LoVo (cell line): ENCODE measurements at places on chromosomes 1 and 21.

DNA sequence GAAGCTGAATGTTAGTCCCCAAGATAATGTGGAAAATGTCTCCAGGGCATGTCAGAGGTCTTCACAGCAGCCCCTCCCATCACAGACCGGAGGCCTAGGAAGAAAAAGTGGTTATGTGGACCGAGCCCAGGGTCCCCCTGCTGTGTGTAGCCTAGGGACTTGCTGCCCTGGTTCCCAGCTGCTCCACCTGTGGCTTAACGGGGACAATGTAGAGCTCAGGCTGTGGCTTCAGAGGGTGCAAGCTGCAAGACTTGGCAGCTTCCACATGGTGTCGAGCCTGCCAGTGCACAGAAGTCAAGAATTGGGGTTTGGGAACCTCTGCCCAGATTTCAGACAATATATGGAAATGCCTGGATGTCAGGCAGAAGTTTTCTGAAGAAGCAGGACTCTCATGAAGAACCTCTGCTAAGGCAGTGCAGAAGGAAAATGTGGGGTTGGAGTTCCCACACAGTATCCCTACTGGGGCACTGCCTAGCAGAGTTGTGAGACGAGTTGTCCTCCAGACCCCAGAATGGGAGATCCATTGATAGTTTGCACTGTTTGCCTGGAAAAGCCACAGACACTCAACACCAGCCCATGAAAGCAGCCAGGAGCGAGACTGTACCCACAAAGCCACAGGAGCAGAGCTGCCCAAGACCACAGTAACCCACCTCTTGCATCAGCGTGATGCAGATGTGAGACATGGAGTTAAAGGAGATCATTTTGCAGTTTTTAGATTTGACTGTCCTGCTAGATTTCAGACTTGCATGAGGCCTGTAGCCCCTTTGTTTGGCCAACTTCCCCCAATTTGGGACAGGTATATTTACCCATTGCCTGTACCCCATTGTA lies 204.9 kb downstream of the MRPL39 start:
- no peak for DNase-seq

- DNase-seq = no peak
Measured at GRCh38 chr1:183276386-183277080, 90.5 kb downstream of the LAMC2 start.

DNA sequence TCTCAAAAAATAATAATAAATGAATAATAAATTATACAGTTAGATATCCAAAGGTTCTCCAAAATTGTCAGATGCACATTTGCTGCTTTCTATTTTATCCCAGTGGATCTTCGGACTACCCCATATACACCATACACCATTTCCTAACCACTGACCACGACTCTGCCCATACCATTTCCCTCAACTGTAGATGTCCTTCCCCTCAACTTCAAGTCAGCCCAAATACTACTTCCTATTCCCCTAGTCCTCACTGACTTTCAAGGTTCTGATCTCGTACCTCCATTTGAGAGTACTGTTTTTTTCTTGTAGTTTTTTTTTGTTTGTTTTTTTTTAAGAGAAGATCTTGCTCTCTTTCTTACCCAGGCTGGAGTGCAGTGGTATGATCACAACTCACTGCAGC lies 19.6 kb downstream of the EIF4G3 start:
- no peak for DNase-seq

DNA sequence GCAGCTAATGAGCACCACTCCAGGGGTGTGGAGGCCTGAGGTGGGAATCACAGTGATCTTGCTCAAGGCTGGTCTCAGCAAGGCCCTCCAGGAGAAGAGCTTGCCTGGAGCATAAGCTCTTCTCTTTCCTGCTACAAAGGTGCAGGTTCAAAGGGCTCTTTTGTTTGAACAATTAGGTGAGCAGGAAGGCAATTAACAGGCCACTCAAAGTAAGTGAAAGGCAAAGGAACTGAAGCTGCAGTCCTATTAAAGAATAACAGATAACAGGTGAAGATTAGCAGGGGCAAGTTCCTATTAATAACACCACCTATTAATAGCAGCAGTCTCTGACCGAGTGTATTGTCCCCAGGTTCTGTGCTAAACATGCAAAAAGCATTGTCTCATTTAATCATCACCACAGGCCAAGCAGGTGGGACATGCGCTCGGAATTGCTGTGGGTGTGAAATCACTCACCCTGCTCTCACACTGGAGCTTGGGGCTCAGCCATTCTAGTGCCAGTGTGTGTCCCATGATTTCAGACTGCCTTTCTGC lies 113.8 kb downstream of the RHOU start:
- no peak for DNase-seq

- no peak for DNase-seq
Measured at GRCh38 chr1:54094001-54094729, 40.8 kb downstream of the TCEANC2 start.

GRCh38 chr1:225631021-225631663 lies 21.8 kb downstream of the ENAH start:
- DNase-seq = no peak

GRCh38 chr1:15755646-15756040 lies 3.0 kb upstream of the FBLIM1 start:
- no peak for DNase-seq

DNA sequence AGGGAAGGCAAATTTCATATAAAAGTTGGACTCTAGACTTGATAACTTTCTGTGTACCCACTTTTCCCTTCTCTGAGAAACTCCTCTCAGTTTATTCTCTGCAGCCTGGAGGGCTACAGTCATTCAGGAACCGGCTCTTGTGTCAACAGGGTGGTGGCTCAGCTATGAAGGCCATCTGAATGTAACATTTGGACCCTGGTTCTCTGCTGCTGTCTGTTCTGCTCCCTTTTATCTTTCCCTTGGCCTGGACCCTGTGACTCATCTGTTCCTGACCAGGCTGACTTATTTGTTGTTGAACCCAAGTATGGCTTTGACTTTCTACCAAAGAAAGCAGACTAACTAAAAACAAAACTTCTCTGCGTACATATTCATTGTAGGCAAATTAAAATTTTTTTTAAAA lies 75.4 kb downstream of the CENPF start:
- peak; percentile 2 for DNase-seq

GRCh38 chr1:64421377-64421776 lies 48.6 kb upstream of the CACHD1 start:
- DNase-seq = peak; percentile 3

DNA sequence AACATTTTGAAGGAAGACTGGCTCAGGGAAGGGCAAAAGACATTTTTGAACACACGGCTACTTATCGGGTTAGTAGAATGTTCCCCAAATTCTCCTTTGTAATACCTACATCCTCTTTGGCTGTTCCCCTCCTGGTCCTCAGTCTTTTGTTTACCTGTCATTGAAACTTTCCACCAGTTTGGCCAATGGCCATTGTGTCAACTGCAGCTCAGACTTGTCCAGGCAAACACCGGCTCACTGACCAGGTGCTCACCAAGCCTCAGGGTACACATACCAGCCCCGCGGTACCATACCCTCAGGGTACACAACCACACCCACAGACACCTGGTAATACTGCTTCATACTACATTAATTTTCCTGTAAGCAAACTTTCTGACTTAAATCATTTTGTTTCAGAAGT lies 84.8 kb upstream of the ZNF648 start:
- no peak for DNase-seq

DNA sequence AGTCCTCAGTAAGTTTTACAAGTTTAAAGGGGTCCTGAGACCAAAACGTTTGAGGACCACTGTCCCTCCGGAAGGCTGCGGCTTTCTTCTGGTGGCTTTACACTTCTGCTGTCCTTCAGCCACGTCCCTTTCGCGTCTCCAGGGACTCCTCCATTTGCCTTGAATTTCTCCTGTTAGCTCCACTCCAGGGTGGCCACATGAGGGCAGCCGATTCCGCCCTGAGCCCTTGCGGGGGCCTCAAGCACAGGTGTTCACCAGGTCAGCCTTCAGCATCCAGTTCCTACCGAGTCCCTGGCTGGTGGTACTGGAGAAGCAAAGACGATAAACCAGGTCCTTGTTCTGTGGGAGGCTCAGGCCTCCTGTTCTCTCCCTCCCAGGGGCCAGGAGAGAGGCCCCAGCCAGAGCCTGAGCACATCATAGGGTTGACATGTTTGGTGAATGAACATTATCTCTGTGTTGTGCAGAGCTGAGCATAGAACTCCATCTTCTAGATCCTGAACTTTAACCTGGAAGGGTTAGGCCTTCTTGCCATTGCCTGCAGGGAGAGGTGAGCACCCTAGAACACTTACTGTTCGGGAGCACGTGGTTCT lies 27.4 kb upstream of the COQ8A start:
- DNase-seq = no peak

GRCh38 chr1:66617362-66618184 lies 83.6 kb downstream of the SGIP1 start:
- DNase-seq = no peak

- peak; percentile 80 for DNase-seq
Measured at GRCh38 chr1:205977402-205978014, 25.7 kb downstream of the RAB7B start.

GRCh38 chr1:93864175-93864574 lies 14.8 kb downstream of the DNTTIP2 start:
- no peak for DNase-seq

- DNase-seq = no peak
Measured at GRCh38 chr21:42562816-42563215, 49.2 kb downstream of the SLC37A1 start.

GRCh38 chr1:166925810-166926478 lies 49.4 kb downstream of the ILDR2 start:
- DNase-seq = peak; percentile 18

GRCh38 chr1:175862408-175862807 lies 119.0 kb upstream of the TNR start:
- DNase-seq = no peak

- DNase-seq = no peak
Measured at GRCh38 chr21:31176080-31176551, 137.8 kb upstream of the KRTAP19-8 start.

- DNase-seq = peak; percentile 29
Measured at GRCh38 chr21:40053007-40053406, 185.8 kb downstream of the PCP4 start.

- DNase-seq = no peak
Measured at GRCh38 chr1:197437601-197438000, 169.5 kb downstream of the CRB1 start.

DNA sequence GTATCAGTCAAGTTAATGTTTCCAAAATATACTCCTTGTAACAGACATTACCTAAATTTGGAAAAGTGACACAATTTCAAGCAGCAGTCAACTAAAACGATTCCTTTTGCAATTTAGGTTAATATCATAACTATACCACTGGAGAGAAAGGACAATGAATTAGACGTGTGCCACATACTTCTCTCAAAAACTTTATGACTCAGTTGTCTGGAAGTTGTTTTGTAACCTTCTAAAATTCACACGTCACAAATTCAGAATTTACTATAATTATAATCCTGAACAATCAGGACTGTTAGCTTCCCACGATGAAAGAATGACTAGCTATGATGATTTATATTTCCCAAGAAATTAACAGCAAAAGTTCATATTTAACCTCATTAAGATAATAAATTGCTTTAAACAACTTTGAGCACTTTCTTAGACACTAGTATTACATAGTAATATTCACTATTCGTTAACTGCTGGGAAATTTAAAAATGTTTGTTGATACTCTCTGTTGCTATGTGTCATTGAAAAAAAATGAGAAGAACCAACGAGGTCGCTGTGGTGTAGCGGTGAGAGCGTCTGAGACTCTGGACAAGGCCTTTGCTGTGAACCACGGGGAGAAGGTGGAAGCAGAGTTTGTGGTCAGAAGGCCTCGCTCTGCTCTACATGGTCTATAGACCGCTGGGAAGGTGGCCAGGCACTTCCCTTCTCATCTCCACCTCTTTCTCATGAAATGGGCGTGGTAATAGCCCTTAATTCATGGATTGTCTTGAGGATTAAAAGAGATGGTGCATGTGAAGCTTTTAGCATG lies 27.9 kb upstream of the BATF3 start:
- no peak for DNase-seq

DNA sequence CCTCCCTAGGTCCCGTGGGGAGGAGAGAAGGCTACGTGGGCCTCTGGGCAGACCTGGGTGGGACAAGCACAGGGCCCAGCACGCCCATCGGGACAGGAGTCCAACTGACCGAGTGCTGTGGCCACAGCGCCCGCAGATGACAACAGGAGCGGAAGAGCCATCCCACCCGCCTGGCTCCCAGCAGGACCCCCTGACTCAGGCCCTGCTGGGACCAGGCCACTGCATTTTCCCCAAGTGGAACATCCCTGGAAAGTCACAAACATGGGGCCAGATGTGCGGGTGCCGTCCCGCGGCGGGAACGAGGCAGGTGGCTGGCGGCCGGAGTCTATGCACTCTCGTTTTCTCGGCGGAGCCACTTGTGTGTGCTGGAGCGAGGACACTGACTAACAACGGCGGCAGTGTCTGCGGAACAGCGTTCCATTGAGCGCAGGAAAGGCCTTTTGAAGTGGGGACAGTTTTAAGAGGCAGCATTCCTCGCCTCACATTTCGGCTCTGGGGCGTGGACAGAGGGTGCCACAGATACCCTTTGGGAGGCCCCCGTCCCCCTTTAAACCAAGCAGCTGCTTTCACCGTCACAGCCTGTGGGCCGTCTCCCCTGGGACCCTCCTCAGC lies 93.7 kb upstream of the ARHGEF16 start:
- DNase-seq = no peak

- DNase-seq = no peak
Measured at GRCh38 chr1:53544728-53545515, 85.7 kb downstream of the DMRTB1 start.

DNA sequence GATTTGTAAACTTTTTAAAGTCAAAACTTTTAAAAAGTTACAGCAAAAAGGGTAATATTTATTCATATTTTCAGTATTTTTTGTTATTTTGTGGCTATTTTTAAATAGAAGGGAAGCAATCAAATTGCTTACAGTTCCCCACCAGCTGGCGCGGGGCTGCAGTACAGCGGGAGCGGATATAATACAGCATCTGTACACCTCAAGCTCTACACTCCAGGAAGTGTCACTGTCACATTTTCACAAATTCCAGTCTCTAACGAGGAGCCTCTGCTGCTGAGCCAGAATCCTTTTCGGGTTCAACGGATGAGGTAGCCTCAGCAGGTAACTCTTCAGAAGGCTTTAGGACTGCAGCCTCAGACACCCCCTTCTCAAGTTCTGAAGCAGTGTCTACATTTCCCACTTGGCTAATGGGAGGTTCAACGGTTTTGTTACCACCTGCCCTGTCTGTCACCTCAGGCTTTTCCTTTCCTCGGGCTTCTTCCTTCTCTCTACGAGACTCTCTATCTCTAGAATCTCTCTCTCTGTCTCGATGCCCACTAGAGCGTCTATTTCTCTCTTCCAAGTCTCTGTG lies 11.7 kb downstream of the SOD1 start:
- no peak for DNase-seq

DNA sequence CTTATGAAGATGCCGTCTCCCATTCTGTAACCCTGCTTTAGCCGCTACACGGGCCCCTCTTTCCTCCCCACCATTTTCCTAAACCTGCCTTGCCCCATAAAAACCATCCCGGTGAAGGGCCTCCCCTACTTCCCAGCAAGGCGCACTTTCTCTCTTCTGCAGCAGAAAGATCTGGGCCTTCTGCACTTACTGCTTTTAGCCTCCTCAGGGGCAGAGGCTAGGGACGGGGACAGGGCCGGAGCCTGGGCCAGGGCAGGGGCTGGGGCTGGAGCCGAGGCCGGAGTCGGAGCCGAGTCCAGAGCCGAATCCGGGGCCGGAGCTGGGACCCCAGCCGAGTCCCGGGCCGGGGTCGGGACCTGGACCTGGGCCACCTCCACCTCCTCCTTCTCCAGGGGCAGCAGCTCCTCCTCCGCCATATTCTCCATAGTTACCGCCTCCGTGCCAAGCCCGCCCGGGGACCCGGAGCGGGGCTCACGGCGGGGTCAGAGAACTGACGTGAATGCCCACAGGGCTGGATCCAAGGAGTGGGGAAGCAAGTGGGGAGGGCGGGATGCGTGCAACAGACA lies 382 bp downstream of the TRMT1L start:
- DNase-seq = no peak
